CD8-positive, alpha-beta memory T cell (primary cell): ENCODE measurements at places on chromosomes 5 and 9. TPM values are rescaled to one million over a fixed set of nuclear protein-coding genes. Genes with fewer than 3 reads are reported as not detected.

The PCDHA9 gene
- not detected for total RNA-seq

DNA sequence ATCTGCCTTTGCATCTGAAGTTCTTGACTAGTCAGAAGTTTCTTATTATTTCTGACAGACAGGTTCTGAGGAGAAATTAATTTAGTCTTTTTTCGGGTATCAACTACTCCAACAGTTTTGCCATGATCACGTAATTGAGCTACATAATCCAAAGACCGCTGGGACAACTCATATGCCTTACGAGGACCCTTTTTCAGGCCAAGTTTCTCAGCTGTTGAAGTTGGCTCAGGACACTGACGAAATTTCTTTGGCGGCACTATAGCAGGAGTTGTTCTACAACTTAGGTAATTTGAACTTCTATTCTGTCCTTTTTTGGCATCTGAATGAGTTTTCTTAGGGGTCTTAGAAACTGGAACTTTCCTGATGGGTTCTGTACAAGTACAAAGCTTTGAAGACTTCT, 27.2 kb downstream of the SETX start:
- no peak overlapping the region for H3K4me3 ChIP-seq
- H3K27me3 ChIP-seq, result no peaks in the 10 kb centered on the region
- H3K36me3 ChIP-seq, result peaks cover 44% of the 10 kb centered on the region

The SELENOP gene
- total RNA-seq, result 1.2 TPM

The FREM1 gene
- not detected for total RNA-seq

The EQTN gene
- not detected for total RNA-seq

DNA sequence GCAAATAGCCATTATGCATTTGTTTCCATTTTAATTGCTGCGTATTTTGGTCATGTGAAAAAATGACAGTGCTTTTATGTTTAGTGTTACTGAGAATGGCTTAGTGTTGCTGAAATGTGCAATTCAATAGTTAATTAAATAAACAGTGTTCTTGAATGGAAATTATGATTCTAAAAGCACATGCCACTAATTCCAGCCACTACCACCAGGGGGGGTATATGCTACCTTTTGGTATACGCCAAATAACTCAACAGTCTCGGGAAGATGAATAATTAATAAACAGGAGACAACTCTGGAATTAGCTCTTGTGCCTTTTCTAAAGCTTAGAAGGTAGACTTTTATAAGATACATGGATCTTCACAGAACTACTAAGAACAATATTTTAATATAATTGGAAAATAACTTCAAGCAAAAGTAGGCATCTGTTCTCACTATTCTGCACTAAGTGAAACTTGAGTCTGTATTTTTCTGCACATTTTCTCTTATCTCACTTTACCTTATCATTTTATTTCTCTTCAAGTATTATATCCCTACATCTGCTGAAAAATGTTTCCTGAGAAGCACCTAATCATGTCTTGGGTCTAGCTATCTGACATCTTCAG, 83.5 kb upstream of the MINAR2 start:
- peak; percentile 1 for DNase-seq
- H3K36me3 ChIP-seq, result no peaks in the 10 kb centered on the region
- no peak overlapping the region for H3K27ac ChIP-seq
- H3K27me3 ChIP-seq, result no peaks in the 10 kb centered on the region
- no peaks in the 10 kb centered on the region for H3K4me1 ChIP-seq
- H3K4me3 ChIP-seq, result no peak overlapping the region

GRCh38 chr5:14405267-14405666, 176.3 kb upstream of the OTULINL start:
- H3K4me3 ChIP-seq, result no peak overlapping the region
- no peak for DNase-seq
- H3K27ac ChIP-seq, result no peak overlapping the region
- no peaks in the 10 kb centered on the region for H3K27me3 ChIP-seq

- no peak overlapping the region for H3K4me3 ChIP-seq
- H3K36me3 ChIP-seq, result no peaks in the 10 kb centered on the region
- H3K27me3 ChIP-seq, result no peaks in the 10 kb centered on the region
- DNase-seq, result no peak
- H3K27ac ChIP-seq, result no peak overlapping the region
- no peaks in the 10 kb centered on the region for H3K4me1 ChIP-seq
Measured at GRCh38 chr5:125992050-125992449, 431.2 kb upstream of the GRAMD2B start.
